ENCODE measurements at places on chromosomes 16 and 17. TPM values are rescaled to one million over a fixed set of nuclear protein-coding genes. Genes with fewer than 3 reads are reported as not detected.

TBC1D3C gene
- 0.03 TPM for total RNA-seq

DNA sequence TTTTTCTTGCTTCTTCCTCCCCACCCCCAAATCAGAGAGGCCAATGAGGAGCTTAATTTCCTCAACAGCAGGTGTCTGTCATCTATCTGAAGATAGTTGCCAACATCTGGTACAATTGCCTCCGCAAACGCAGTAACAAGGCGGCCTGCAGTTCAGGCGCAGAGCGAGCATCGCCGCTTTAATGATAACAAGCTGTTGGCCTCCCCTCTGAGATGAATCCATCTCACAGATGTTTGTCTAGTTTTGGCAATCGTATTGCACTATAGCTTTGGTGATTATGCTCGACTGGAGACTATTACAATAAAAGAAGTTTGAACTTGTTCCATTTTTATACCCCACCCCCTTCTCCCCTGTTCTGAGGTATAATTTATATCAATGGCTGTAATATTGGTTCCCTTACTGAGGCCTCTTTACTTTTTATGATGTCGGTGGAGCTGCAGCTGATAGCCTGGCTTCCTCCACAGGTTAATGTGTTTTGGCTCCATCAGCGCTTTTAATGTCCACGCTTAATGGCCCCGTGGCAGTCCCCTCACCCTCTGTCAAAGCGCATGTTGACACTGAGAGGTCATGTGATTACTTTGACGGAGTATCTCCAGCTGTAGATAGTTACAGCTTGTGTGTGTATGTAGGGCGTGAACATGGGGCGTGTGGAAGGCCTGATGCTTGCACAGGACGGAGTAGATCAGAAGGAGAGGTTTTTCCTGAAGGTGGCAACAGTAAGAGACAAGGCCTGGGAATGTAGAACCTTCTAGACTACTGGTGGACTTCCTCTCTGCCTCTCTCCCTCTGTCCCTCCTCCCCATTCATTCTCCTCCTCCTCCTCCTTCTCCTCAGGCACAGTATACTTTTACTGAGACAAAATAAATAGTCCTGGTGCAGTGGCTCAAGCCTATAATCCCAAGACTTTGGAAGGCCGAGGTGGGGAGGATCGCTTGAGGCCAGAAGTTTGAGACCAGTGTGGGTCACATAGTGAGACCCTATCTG is 164.7 kb downstream of the MSI2 start:
- DNase-seq = no peak

- no peak for DNase-seq
Observed at GRCh38 chr17:17692353-17693252, 11.3 kb downstream of the RAI1 start.

- no peak for DNase-seq
Observed at GRCh38 chr16:16938009-16938408, 532.8 kb downstream of the XYLT1 start.

- peak; percentile 30 for DNase-seq
Observed at GRCh38 chr16:11871193-11871592, 19.9 kb upstream of the RSL1D1 start.

DNA sequence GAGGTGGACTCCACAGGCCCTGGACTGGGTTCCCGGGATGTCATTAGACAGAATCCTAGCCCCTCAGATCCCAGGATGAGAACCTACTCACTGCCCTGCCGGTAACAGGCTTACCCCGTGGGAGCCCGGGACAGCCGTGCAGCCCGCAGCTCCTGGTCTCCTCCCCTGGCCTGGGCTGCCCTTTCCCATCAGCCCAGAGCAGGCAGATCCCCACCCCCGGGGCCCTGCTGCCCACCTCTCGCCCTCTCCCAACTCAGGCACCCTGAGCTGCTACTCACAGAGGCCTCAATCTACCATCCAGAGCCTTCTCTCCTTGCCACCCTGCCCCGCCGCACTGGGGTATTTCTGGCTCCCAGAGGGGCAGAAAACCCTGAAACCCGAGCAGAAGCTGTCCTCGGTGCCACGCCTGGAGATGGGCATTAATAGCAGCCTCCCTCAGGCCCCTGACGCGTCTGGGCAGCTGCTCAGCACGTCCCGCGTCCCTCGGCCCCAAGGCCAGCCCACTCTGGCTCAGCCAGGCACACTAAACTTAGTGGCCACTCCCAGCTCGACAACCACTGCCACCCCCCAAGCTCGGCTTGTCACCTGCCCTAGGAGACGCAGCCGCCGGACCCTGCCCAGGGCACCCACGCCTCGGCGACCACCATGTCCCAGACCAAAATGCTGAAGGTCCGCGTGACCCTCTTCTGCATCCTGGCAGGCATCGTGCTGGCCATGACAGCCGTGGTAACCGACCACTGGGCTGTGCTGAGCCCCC is at the start of gene CACNG1:
TSS of gene CACNG1 (plus strand) at position 539 of the 757 bp plus-strand sequence. CDS start at position 646, 107 bp downstream.
- DNase-seq = no peak

DNA sequence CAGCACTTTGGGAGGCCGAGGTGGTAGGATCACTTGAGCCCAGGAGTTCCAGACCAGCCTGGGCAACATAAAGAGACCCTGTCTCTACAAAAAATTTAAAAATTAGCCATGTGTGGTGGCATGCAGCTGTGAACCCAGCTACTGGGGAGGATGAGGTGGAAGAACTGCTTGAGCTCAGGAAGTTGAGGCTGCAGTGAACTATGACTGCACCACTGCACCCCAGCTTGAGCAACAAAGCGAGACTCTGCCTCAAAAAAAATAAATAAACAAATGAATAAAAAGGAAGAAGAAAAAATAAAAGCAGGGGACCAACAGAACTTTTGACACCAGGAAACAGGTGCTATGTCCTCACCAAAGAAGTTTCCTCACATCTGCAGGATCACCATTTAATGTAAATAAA is 14.2 kb downstream of the TERF2 start:
- DNase-seq = no peak

Data from H7 (cell line).